Mucosa of gallbladder (tissue), 1 donor: ENCODE measurements at places on chromosomes 1 and 21.

GRCh38 chr1:243715285-243715684, 134.8 kb downstream of the AKT3 start:
- DNase-seq = no peak

DNA sequence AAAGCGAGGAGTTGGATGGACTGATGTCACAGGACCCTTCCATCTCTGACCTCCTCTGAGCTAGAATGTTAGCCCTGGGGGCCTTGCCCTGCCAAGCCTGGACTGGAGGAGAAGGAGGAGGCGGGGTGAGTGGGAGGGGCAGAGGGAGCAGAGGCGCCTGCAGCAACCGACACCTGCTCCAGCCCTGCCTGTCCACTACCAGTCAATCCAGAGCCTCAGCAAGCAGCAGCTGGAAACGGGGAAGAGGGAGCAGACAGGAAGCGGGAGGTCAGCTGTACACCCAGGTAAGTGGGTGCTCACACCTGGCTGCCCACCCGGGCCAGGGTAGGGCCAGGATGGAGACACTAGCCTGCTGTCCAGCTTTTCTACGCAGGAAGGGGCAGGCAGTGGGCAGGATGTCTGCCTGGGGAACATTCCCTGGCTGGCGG, at the start of gene IGFN1:
TSS of gene IGFN1 (plus strand) at position 201 of the 428 bp plus-strand sequence. CDS start 2,470 bp downstream, outside the sequence.
- no peak for DNase-seq

GRCh38 chr21:36591326-36591970, 107.5 kb upstream of the SIM2 start:
- DNase-seq = no peak

DNA sequence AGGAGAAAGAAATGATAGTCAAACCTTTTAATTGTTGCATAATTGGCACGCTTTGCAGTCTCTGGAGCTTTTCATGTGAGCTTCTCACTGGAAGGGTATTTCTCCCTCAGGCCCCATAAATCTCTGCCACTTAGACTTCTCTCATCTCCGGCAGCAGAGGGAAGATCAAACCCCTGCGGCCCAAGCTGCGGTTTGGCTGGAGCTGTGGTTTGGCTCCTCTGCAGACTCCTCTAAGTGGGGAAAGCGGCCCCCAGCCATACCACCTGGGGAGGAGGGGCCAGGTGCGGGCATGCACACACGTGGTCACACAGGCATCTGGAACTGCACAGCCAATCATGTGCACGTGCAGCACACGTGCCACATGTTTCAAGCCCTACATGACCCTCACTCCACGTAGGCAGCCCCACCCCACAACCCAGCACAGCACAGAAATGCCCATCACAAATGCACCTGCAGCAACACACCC, 58.3 kb downstream of the UBE2T start:
- DNase-seq = no peak

GRCh38 chr1:205680073-205680851, at the start of gene SLC45A3:
SLC45A3 (minus strand) TSS chr1:205680509; CDS start chr1:205664656, 15,853 bp downstream.
- no peak for DNase-seq

DNA sequence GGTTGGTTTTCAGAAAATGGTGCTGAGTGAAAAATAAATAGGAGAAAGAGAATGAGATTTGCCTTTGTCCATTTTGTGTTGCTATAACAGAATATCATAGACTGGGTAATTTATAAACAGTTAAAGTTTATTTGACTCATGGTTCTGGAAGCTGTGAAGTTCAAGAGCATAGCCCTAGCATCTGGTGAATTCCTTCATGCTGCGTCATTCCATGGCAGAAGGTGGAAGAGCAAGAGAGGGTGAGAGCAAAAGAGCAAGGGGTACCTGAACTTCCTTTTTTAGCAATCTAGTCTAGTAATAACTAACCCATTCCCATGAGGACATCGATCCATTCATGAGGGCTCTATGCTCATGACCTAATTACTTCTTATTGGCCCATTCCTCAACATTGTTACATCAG, 209.1 kb upstream of the ZP4 start:
- no peak for DNase-seq

- no peak for DNase-seq
These were observed 11.7 kb upstream of the OR14I1 start for GRCh38 chr1:248714248-248714647.

- DNase-seq = no peak
These were observed 22.0 kb downstream of the PARS2 start for GRCh38 chr1:54742282-54742681.

- no peak for DNase-seq
These were observed 10.7 kb downstream of the TMEM81 start for GRCh38 chr1:205073511-205073910.

- no peak for DNase-seq
These were observed 364.9 kb downstream of the MATN1 start for GRCh38 chr1:30358500-30358899.

DNA sequence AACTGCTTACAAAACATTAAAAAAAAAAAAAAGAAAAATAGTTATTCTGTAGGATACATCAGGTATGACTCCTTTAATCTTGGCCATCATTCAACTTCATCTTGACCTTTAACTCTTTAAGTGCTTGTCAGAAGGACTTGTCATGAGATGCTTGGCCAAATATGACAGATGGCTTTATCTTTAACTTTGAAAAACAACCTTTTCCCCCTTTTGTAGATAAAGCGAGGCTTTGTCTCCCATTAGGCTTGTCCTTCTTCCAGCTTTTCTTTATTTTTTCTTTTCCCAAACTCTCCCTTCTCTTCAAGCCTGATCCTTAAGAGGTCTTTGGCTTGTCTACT, 2.3 kb downstream of the SRSF10 start:
- no peak for DNase-seq

- DNase-seq = no peak
These were observed 85.8 kb downstream of the TBX15 start for GRCh38 chr1:118902299-118902698.

DNA sequence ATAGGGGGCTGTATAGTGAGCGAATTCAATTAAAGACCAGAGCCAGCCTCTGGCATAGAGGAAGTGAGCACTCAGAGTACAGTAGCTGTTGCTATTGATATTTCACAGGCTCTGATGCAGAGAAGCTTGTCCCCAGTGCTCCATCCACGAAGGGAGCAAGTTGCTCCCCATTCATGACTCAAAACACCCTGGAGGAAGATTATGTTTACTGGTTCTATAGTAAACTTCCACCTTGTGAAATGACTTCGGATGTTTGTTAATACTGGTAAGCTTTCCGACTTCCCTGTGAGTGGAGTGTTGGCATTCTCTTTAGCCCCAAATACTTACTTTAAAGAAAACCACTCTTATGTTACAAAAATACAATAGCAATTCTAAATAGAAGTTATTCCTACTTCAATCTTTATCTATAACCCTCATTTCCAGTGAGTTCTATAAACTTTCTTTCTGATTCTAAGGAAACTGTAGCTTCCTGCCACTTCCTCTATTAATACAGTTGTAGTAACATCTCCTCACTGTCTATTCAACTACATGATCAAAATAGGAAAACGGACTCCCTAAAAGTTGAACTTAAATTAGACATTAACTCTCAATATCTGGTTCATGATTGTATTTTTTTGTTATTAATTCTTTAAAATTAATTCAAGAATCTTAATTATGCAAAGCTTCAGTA, 46.4 kb downstream of the ZNF281 start:
- DNase-seq = no peak

GRCh38 chr1:6249739-6250689, 6.0 kb downstream of the HES3 start:
- DNase-seq = no peak

DNA sequence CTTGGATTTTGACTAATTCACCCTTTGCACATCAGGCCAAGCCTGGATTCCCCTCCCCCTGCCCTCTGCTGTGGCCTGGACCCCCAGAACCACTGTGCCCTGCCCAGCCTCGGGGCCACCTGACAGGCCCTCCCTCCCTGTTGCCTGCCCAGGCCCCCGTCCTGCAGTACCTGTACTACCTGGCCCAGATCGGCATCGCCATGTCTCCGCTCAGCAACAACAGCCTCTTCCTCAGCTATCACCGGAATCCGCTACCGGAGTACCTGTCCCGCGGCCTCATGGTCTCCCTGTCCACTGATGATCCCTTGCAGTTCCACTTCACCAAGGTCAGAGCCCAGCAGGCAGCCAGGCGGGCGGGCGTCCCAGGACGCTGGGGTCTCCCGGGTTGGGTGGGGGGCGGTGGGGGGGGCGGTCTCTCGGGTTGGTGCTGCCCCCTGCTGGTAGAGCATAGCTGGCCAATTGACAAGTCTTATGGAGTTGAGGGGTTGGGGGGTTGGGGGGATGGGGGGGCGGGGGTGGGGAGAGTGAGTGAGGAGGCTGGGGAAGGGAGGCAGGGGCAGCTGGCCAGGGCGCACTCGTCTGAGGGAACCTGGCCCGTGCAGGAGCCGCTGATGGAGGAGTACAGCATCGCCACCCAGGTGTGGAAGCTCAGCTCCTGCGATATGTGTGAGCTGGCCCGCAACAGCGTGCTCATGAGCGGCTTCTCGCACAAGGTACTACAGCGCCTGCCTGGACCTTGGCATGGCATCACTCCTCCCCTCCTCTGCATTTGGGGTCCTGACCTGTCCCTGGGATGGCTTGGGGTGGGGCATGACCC, 10.7 kb downstream of the AMPD2 start:
- no peak for DNase-seq

DNA sequence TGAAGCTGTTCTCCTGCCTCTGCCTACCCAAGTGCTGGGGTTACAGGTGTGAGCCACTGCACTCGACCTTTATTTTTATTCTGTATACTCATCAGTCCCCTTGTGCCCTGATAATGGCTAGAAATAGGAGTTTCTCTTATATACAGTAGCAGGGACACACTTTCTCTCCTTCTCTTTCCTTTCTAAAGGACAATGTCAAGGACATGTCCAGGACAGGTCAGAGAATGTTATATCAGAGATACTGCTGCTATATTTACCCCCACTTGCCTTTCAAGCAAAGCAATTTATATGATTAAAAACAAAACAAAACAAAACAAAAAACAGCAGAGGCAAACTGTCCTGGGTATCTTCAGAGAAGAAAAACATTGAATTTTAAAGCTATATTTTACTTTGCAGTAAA, 43.2 kb upstream of the LRIG2 start:
- DNase-seq = no peak

DNA sequence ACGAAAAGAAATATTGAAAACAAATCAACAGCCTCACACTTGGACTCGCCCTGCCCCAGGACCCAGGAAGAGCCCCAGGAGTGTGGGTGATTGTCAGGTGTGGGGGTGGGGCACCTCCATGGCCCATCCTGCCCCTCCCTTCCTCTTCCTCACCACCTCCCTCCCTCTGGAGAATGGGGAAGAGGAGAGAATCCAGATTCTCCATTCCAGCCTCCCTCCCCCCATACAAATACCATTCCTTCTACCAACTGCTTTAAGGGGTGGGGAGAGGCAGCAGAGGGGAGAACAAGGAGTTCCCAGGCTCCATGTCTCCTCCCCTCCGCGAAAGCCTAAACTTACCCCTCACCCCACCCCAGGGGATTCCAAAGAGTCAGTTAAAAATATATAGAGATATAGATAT, 36.7 kb downstream of the MEF2D start:
- DNase-seq = no peak
